ENCODE measurements at places on chromosomes 12 and 14. TPM values are rescaled to one million over a fixed set of nuclear protein-coding genes. Genes with fewer than 3 reads are reported as not detected.

Gene PMCH
- not detected for total RNA-seq

Gene SLC16A7
- total RNA-seq = 46.5 TPM

Gene RNU4-1
- 55.9 TPM for total RNA-seq

Gene SLC6A12
- 0.15 TPM for total RNA-seq

Gene BATF
- total RNA-seq = 0.12 TPM

Gene PPP1R36
- total RNA-seq = 0.53 TPM

Gene SIRT4
- 1.5 TPM for total RNA-seq

Gene CMTM5
- not detected for total RNA-seq

Gene ADCY4
- 16.7 TPM for total RNA-seq

Gene DHH
- not detected for total RNA-seq

Data from smooth muscle cell of the coronary artery (primary cell).